ENCODE measurements at places on chromosomes 4 and X.

GRCh38 chr4:6172093-6172926, 28.0 kb downstream of the JAKMIP1 start:
- DNase-seq = no peak

GRCh38 chr4:7808181-7808580, 131.5 kb downstream of the AFAP1 start:
- no peak for DNase-seq

DNA sequence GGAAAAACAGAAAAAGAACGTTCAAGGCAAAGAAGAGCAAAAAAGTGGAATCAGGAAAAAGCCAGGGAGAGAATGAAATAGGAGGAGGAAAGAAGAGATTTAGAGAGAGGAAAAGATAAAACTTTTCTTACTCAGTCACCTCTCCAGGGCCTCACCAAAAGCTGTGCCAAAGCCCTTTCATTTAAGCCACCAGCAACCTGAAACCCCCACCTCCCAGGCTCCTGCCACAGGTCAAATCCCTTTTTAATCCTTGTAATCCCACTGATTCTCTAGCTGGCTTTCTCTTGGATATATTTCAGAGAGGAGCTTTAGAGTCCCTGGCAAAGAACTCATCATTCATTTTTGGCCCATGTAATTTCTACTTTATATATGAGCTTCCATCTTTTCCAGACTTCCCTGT, 25.7 kb upstream of the XIAP start:
- peak; percentile 21 for DNase-seq

DNA sequence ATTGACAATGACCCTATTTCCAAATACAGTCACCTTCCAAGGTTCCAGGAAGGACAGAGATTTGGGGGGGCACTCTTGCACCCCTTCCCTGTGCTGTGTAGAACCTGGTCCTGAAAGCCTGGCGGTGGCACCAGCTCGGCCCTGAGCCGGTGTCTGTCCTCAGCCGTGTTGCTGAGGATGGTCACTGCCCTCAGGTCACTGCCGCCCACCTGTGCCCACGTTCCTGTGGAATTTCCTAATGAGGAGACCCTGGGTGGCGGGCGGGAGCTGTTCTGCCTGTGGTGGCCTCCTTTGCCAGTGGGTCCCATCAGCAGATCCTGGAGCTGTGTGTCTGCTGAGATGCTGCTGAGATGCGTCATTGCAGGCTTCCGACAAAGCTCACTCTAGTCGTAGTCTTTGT, 32.9 kb downstream of the NELFA start:
- no peak for DNase-seq

DNA sequence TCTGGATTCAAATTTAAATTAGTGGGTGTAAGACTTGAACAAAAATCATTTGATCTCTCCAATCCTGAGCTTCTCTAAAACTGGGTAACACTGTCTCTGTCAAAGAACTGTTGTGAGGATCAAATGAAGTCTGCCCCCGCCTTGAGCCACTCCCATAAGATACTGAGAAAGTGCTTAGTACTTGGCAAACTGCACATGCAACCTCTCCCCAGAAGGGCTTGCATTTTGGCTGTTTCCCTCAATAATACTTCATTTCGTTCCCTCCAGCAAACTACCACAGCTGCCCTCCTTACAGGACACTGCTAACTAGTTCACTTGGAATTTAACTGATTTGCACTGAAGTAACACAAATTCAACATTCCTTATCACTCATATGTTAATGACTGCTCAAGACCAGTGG, 79.8 kb downstream of the APBB2 start:
- DNase-seq = peak; percentile 41

Data from tongue (tissue), 3 donors.